Myometrial cell (primary cell): ENCODE measurements at places on chromosomes 5 and 9. TPM values are rescaled to one million over a fixed set of nuclear protein-coding genes. Genes with fewer than 3 reads are reported as not detected.

Gene RABGAP1
- 8.9 and 11.5 TPM in 2 replicates for total RNA-seq

Gene SPATA31E1
- total RNA-seq = under 0.01 and 0.18 TPM in 2 replicates

Gene N4BP3
- total RNA-seq = 0.29 and 0.89 TPM in 2 replicates

Gene C9orf153
- total RNA-seq = not detected in 2 replicates

Gene GABRA1
- not detected in 2 replicates for total RNA-seq
